ENCODE measurements at places on chromosomes 6 and 20.

- DNase-seq, result no peak
These were observed 125.1 kb upstream of the NXT1 start for GRCh38 chr20:23225407-23226060.

DNA sequence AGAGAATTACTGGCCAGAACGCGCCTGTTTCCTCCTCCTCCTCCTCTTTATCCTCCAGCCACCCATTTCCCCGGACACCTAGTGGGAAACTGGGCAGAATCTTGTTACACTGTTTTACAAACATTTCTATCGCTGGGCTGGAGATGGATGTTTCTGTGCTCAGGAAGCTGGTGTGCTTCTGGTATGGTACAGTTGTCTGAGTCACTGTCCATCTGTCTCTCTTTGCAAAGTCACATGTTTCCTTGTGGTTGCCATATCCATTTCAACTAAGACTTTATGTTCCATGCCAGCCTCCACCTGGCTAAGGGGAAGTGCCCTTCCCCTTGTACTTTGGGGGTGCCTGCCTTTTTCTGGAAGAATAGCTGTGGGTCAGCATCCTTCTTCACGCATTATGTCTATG lies 52.9 kb upstream of the SLC22A16 start:
- DNase-seq, result no peak

DNA sequence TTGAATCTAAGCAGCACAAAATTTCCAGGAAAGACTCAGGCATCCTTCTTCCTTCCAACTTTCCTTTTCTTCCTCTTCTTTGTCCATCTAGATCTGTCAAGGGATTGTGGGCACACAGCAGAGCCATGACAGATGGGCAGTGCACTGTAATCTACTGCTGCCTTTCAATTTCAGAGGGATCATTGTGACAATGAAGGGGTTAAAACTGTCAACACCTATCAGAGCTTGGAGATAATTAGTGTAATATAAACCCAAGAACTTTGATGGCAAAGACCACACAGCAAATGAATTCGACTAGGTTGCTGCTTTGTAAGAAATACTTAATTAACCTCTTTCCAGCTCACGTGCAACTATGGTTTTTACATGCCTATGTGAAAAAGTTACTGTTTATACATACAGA lies 55.0 kb downstream of the SAMD5 start:
- no peak for DNase-seq

GRCh38 chr6:12578097-12578496 lies 138.5 kb upstream of the PHACTR1 start:
- no peak for DNase-seq

GRCh38 chr6:27867051-27867944 lies 44.9 kb downstream of the OR2B2 start:
- DNase-seq, result no peak

DNA sequence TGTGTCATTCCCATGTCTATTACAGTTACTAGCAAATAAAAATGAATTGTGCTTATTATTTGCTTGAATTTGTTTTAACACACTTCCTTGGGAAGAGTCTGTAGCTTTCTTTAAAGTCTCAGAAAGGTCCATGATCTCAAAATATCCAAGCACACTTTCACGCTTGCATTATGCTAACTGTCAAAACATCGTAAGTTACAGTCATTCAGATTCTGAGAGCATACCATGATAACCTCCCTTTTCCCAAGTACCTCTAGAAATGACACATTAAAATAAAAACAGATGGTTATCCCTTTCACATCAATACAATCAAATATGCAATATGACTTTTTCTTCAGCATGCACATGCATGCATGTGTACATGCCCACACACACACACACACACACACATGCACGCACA lies 1044.4 kb upstream of the MAP3K7 start:
- no peak for DNase-seq

DNA sequence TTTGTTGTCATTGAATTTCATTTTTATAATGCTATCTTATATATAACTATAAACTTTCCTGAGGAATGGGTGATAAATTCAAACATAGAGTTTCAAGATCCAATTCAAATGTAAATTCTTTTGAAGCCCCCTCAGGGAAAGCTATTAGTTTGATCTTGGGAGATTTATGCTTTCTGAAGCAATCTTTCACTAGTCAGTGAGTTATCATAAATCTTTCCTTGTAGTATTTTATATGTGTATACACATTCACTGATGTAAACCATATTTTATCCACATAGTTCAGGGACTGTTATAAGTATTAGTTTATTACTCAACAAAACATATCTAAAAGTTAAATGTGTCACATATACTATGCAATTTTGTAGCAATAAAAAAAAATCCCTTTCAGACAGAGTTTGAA lies 2.9 kb upstream of the EPM2A start:
- no peak for DNase-seq

- no peak for DNase-seq
These were observed 127.7 kb downstream of the KLHL32 start for GRCh38 chr6:97052152-97052787.

- DNase-seq, result no peak
These were observed 275.4 kb downstream of the TSHZ2 start for GRCh38 chr20:53247468-53248103.

DNA sequence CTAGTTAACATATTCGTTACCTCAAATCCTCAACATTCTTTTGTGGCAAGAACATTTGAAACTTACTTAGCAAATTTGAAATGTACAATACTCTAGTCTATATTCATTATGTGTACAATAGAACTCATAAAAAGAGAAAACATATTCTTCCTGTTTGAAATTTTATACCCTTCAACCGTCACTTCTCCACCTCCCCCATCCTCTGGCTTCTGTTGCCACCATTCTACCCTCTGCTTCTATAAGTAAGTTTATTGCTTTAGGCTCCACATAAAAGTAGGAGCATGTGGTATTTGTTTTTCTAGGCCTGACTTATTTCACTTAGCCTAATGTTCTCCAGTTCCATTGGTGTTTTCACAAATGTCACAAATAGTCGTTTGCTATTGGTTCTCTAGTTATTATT lies 205.3 kb downstream of the TENT5A start:
- no peak for DNase-seq

- no peak for DNase-seq
These were observed 182.5 kb downstream of the GMPR start for GRCh38 chr6:16420715-16421461.

- no peak for DNase-seq
These were observed 58.5 kb downstream of the OGFRL1 start for GRCh38 chr6:71347119-71347518.

GRCh38 chr6:87540539-87540938 lies 49.2 kb downstream of the RARS2 start:
- no peak for DNase-seq

DNA sequence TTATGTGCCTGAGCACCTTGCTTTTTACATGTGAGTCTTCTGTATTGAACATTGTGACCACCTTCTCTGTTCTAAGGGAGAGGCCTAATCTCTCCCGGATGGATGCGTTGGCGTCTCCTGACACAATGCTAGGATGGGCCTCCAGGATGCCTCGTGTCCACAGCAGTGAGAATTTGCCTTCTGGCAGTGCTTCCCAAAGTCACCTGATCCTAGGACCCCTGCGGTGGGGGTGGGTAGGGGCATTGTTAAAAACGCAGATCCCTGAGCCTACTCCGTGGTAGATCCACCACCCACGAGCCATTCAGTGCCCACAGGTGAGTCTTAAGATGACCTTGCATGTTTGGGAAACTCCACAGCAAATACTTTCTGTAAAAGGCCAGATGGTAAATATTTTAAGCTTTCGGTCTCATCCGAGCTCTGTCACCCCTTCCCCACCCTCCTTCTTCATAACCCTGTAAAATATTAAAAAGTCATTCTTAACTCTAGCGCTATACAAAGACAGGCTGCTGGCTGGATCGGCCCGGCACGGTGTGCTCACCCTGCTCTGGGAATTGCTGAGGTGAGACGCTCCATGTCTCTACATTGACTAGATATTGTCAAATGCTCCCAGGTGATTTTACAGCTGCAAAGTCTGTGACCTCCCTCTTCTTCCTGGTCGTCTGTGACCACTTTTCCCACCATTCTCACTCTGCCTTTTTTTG lies 106.7 kb upstream of the IYD start:
- no peak for DNase-seq

GRCh38 chr6:24284006-24284405 lies 73.9 kb downstream of the DCDC2 start:
- DNase-seq, result no peak

DNA sequence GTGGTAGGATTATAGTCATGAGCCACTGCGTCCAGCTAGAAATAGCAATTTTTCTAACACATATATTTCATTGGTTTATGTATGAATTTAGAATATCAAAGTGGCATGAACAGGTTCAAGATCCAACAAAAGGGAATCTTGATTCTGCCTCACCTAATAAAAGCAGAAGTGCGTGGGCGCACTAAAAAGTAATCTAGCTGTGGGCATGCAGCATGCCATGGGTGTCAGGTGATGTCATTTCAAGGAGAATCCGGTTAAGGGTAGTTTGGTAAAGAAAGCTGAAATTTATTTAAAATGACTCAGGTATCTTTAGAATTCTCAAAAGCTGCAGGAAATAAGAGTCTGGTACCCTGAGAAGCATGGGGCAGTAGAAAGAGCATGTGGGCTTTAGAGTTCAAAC lies 17.6 kb downstream of the LRRN4 start:
- no peak for DNase-seq

GRCh38 chr6:64255000-64255399 lies 619.4 kb downstream of the PHF3 start:
- no peak for DNase-seq

GRCh38 chr6:106685833-106686232 lies 56.5 kb downstream of the QRSL1 start:
- no peak for DNase-seq

DNA sequence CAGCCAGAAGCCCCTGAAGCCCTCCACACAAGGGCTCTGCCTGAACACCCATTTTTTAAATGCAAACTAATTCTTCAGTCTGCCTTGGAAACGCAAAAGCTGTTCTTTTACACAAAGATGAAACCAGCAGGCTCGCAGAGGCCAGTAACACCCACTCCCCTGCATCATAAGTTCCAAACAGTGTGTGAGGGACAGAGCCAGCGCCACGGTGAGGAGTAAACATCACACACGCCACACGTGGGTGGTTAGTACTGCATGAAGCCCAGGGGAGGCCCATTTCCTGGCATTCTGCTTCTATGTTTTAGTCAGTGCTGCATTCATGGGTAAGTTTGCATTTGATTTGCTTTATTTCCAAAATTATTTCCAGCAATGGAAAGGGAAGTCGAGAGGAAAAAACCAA lies 217.7 kb upstream of the RIN2 start:
- DNase-seq, result peak; percentile 45

DNA sequence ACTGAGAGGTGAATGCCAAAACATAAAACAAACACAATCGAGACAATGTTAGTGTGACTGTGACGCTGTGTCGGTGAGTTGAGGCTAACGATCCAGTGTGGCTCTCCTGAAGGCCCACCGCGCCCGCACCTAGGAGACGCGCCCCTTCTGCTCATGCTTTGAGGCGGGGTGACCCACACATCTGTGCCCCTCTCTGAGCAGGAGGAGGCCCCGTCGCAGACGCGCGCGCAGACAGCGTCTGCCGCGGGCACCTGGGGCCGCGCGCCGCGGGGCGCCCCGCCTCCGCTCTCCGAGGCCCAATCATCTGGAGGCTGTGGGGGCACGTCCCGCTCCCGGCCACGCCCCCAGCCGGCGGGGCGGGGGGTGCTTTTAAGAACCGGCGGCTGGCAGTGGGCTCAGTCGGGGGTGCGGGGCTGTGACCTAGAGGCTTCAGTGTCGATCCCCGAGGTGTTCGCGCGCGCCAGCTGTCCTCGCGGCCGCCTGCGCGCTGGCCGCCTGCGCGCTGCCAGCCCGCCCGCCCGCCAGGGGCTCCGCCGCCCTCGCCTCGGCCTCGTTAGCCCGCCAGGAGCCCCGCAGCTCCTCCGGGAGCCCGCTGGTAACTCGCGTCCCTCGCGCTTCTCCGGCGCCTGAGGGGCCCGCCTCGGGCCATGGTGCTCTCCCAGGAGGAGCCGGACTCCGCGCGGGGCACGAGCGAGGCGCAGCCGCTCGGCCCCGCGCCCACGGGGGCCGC lies at the start of gene SLC16A10:
SLC16A10 (plus strand) TSS at position 398 of the 730 bp plus-strand sequence; CDS start at position 648, 250 bp downstream.
- peak; percentile 75 for DNase-seq

DNA sequence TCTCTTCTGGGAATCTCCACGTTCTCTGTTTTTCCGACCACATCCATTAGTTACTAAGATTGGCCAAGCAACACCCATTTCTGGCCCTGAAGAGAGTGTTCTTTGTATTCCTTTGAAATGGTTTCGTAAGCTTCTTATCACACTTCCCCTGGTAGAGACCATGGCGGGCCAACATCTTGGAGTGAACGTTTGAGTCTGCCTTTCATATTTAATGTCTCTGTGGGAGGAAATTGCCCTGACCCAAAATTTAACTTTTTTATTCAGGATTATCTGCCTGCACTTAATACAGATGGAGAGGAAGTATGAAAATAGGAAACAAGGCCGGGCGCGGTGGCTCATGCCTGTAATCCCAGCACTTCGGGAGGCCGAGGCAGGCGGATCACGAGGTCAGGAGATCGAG lies 177.0 kb upstream of the SNX9 start:
- DNase-seq, result no peak

DNA sequence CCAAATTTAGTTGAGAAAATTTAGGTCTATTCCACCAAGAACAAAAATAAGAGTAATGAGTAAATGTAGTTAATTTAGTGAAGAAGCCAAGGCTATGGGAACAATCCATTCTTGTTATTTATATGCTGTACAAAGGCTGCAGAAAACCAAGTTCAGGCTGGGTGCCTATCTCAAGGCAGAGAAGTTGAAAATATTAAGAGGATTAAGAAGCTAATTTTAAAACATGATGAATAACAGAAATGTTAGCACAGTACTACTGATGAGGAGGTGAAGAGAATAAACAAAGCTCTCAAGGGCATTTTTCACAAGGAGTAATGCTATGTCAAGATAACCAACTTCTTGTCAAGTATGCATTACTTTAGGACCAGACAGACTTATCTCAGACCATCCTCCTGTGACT lies 68.6 kb downstream of the RCAN2 start:
- DNase-seq, result no peak

- no peak for DNase-seq
These were observed 29.8 kb downstream of the DCBLD1 start for GRCh38 chr6:117512056-117512828.

- DNase-seq, result peak; percentile 65
These were observed 160.3 kb downstream of the BMP7 start for GRCh38 chr20:57106030-57106682.
